ENCODE measurements at places on chromosomes 5 and 9. TPM values are rescaled to one million over a fixed set of nuclear protein-coding genes. Genes with fewer than 3 reads are reported as not detected.
A peak's percentile ranks its signal among the peaks of the same experiment; 100 is the strongest.

DNA sequence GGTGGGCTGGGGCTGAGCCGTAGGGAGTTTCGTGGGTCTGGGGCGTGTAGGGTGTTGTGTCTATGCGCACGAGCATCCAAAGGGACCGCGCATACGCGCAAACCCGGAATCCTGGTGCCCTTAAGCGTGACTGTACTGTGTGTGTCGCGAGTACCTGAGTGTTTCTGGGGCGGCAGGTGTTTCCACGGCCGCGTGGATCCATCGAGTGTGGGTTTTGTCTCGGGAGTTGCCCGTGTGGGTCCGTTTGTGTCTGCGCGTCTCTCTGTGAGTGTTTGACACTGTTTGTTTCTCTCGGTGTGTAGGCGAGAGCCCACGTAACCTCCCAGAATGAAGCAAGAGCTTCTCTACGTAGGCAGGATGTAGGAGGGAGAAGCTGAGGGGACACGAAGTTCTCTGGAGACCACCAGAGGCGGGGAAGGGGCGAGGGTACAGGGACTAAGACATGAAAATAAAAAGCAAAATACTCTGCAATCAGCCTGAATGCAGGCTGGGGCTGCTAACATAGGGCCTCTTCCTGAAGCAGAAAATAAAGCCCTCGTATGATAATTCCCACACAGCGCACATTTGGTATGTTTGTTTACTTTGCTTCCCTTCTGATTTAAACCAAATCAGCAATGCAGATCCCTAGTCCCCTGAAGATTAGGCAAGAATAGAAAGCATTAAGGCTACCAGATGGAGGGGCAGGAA is 588 bp upstream of the BRINP1 start:
- DNase-seq, result no peak

DNA sequence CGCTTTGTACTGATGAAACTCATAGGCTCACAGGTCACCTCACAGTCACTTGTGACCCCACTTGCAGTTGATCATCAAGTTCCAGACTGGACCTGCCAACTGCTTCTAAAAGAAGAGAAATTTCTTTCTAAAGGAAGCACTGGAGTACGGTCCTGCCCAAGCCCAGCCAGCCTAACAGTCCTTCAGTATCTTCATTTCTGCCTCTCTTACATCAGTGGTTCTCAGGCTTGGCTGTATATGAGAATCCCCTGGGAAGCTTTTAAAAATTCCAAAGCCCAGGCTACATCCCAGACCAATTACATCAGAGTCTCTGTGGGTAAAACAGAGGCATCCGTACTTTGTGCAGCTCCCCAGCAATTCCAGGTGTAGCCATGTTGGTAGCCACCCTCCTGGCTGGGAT is 282.1 kb downstream of the NFIB start:
- DNase-seq, result no peak

DNA sequence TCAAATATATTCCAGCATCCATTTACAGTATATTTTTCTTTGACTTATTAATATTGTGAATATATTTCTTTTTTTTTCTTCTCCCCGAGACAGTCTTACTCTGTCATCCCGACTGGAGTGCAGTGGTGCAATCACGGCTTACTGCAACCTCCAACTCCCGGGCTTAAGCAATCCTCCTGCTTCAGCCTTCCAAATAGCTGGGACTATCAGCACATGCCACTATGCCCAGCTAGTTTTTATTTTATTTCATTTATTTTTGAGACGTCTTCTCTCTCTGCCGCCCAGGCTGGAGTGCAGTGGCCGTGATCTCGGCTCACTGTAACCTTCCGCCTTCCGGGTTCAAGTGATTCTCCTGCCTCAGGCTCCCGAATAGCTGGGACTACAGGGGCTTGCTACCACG is 7.4 kb upstream of the GLIPR2 start:
- DNase-seq, result no peak

GRCh38 chr5:146548781-146549449 is 32.9 kb upstream of the GPR151 start:
- DNase-seq, result no peak

DNA sequence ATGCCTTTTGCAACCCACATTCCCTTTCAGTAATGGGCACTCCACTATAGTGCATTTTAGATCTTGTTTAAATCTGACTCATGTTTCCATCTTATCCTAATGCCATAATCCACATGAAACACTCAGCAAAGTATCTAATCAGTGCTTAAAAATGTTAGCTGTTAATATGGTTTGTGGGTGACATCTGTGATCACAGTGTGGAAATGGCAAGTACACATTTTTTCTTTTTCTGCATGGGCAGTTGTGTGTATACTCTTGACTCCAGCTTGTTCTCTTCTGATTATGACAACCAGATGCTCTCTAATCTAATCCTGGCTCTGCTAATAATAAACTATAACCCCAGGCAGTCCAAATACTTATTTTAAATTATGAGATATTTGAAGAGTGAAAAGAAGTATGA is 103.3 kb downstream of the EDIL3 start:
- DNase-seq, result no peak

GRCh38 chr5:177241768-177242167 is 61.8 kb downstream of the RAB24 start:
- no peak for DNase-seq

- peak; percentile 42 for DNase-seq
Observed at GRCh38 chr9:77807281-77807683, 159.2 kb upstream of the GNA14 start.

GRCh38 chr9:132637351-132637750 is 32.4 kb downstream of the DDX31 start:
- DNase-seq, result no peak

DNA sequence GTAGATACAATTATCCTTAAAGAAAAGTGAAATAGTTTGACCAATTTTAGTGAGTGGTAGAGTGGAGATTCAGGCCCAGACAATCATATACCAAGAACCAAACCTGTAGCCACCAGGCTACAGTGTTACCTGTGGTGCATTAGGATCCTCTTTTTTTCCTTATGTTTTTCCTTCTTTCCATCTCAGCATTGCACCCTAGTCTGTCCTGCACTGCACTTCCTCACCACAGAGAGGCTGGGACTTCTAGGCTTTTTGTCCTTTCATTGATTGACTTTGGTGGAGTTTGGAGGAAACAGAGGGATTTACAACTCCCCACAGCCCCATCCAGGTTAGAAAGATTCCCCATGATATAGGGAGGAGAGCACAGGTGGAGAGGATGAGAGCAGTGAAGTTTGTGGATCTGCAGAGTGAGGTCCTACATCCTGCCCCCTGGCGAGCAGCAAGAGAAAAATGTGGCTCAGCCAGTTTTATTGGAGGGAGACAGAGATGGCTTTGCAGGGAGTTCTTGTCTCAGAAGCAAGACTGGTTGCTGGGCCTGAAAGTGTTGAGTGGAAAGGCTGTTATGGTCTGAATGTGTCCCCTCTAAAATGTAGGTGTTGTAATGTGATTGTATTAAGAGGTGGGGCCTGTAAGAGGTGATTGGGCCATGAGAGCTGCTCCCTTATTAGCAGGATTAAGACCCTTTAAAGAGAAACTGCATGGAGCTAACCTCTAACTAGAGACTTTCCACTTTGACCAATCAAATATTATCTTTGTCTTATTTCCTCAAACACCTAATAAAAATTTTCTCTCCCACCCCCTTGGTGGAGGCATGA is 36.2 kb downstream of the KIF4B start:
- peak; percentile 10 for DNase-seq

DNA sequence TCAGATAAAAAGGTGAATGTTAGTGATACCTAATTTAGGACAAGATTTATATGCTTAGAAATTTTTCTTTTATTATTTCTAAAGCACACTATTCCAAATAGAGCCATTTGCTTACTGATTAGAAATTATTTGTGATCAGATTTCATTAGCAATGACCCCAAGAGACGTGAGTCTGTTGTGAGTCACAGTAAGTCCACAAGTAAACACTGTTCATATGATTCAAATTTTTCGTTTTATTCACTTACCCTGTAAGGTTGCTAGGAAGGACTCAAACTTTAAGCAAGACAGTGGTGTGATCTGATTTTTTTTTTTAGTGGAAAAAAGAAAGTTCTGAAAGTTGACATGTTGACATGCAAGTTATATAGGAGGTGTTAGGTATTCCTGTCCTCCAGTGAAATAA is 1.2 kb downstream of the CARD6 start:
- no peak for DNase-seq

GRCh38 chr9:120299785-120300184 is 280.2 kb downstream of the CDK5RAP2 start:
- DNase-seq, result no peak

DNA sequence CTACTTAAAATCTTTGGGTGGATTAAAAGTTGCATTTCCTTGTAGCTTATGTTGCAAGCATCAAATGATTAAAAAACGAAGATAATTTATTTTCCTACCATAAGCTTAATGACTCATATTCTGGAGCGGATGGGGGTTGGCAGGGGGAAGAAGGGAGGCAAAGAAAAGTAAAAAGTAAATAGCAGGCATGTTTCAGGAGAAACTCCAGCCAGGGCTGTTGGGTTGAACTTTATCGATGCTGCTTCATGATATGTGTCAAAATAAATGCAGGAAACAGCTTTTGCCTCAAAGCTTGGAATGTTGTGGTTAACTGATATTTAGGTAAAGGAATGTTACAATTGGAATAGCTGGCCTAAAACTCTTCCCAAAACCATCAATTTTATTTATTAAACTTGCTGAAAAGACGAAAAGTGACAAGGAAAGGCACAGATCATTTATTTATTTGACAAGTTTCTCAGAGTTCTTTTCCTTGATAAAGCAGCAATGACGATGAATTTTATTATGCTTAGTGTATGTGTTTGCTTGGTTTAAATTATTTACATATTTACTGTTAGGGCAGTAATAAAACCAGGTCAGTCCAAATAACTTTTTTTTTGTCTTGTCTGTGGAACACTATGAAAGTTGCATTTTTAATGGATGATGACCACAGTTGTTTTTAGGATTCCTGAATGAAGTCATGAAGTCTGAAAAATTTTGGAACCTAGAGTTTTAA is 177.9 kb downstream of the PCSK1 start:
- DNase-seq, result peak; percentile 68

DNA sequence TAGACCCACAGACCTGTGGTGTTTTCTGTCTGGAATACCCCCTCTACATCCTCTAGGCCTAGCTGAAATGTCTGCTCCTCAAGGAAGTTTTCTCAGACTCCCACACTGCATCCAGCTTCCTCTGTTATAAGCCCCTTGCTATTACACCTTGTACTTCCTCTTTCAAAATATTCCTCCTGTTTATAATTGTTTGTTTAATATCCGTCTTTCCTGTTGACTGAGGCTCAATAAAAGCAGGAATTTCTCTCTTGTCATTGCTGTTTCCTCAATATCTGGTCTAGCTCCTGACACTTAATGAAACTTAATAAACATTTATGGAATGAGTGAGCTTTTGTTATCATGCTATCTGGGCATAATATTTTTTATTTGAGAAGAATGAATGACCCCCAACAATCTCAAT is 34.1 kb upstream of the IQGAP2 start:
- no peak for DNase-seq

DNA sequence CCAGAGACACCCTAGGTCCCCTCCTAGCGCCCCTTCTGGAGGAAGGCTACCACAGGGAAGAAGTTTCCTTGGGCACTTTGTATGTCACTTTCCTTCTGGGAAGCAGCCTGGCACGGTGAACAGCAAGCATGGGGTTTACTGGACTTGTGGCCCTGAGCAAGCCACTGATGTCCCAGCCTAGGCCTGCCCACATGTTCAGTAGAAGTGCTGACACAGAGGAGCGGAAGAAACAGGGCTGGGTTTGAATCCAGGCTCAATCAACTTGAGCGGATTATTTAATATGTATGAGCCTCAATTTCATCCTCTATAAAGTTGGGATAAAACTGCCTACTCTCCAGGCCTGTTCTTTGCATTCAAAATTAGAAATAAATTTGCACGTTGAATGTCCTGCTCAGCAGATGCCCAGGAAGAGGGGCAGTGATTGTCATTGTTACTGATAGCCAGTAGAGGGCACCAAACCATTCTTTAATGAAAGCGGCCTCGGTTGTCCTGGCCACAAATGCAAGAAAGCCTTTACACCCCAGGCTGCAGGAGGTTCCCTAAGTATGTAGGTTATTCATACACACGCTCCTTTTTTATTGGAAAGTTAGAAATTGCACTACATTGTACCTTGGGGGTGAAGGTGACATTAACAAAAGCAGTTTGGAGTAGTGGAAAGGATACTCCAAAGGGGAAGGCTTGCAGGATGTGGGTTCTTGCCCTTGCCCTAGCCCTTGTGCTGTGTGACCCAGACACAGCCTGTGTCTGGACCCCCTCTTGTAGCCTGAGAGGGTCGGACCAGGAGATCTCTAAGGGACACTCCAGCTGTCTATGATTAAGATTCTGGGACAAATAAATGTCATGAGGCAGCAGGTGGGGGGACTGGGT is 13.4 kb upstream of the XPA start:
- peak; percentile 73 for DNase-seq

GRCh38 chr9:92276331-92277032 is 17.0 kb downstream of the IARS1 start:
- peak; percentile 16 for DNase-seq

- no peak for DNase-seq
Observed at GRCh38 chr5:115626445-115626823, 598 bp upstream of the TMED7 start.

The NR6A1 gene
- total RNA-seq, result 5.1 TPM

The ISL1 gene
- 2.7 TPM for total RNA-seq

The TRIP13 gene
- total RNA-seq, result 83.4 TPM

The PCDHB10 gene
- 0.71 TPM for total RNA-seq

The ARSK gene
- 6.2 TPM for total RNA-seq

The SYNPO gene
- total RNA-seq, result 5.4 TPM
